ENCODE measurements at places on chromosomes 11 and 22. TPM values are rescaled to one million over a fixed set of nuclear protein-coding genes. Genes with fewer than 3 reads are reported as not detected.

GRCh38 chr11:61814247-61814957 is 2.4 kb downstream of the FADS1 start:
- H3K27me3 ChIP-seq = peaks cover 4% of the 10 kb centered on the region
- no peaks in the 10 kb centered on the region for H3K36me3 ChIP-seq
- peak overlapping the region; percentile 95 for H3K4me3 ChIP-seq
- no peak for DNase-seq
- peaks cover 17% of the 10 kb centered on the region for H3K4me1 ChIP-seq

GRCh38 chr11:111179184-111179910 is 66.2 kb upstream of the POU2AF2 start:
- H3K4me1 ChIP-seq = no peaks in the 10 kb centered on the region
- peaks cover 27% of the 10 kb centered on the region for H3K27me3 ChIP-seq
- H3K36me3 ChIP-seq = no peaks in the 10 kb centered on the region
- no peak for DNase-seq
- no peak overlapping the region for H3K4me3 ChIP-seq

DNA sequence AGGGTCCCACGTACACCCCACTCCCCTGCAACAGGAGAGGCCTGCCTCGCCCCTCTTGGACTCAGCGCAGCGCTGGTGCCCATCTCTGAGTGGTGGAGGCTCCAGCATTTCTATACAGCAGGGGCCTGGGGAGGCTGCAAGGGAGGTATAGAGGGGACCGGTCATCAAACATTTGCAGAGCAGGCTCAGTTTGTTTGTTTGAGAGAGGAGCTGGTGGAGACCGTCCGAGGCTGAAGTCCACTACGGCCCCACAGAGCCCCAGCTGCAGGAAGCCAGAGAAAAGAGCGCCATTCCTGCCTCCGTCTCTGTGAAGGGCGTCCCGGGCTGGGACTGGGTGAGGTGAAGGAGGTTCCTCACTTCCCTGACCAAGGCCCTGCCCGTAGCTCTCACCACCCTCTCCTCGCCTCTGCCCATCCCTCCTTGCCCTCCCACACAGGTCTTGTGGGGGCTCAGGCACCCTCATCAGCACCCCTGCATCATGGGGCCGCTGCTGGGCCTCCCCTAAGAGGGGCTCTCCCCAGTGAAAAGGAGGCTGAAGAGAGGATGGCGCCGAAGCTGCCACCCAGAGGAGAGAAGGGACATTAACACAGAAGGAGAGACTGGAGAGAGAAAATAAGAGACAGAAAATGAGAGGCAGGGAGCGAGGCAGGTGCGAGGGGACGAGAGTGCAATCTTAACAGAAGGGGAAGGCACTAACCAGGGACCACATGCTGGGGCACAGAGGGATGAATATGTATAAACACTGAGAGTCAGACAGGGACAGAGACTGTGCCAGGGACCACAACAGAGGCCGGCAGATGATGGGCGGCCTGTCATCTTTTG is 24.5 kb downstream of the RPUSD4 start:
- DNase-seq = no peak
- no peaks in the 10 kb centered on the region for H3K27me3 ChIP-seq
- H3K4me3 ChIP-seq = no peak overlapping the region
- peaks cover 9% of the 10 kb centered on the region for H3K36me3 ChIP-seq
- H3K4me1 ChIP-seq = peaks cover 9% of the 10 kb centered on the region
- no peak overlapping the region for H3K27ac ChIP-seq

DNA sequence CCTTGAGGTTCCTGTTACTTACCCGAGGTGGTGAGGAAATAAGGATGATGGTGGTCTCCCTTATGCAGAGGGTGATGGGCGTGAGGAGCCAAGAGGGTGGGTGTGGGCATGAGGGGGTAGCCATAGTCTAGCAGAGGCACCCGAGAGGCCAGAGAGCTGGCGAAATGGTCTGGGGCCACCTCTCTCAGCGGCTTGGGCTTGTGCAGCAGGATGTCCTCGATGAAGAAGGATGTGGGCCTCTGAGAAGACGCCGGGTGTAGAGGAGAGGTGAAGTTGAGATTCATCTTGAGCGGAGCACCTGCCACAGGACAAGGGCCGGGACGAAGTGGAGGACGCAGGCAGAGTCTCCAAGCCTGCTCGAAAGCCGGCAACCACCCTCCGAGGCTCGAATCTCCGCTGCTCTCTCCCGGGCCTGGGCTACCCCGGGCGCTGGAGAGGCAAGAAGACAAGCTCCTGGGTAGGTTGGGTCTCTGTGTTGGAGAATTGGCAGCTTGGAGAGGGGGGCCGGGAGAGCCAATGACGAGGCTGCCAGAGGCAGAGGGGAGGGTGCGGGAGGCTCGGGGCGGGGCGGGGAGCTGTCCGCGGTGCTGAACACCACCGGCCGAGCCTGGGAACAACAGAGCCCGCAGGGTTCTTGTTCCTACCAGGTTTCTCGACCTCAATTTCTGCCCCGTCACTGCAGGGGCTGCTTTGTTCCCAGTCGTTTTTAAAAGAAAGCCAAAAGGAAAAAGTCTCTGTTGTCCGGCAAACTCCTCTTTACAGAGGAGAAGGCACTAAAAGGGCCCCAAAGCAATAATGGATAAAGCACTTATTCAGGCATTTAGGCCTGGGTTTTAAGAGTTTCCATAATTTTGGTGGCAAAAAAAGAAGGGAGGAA is at the start of gene BSX:
Gene BSX (minus strand): TSS at position 447 of the 877 bp plus-strand sequence. CDS start 163 bp downstream, at position 284.
- DNase-seq = peak; percentile 22
- H3K4me1 ChIP-seq = peaks cover 16% of the 10 kb centered on the region
- peak within 1 kb of the TSS; percentile 28 for H3K4me3 ChIP-seq

GRCh38 chr11:115141231-115142114 is 362.7 kb downstream of the CADM1 start:
- DNase-seq = no peak
- no peaks in the 10 kb centered on the region for H3K4me1 ChIP-seq
- peaks cover 15% of the 10 kb centered on the region for H3K27me3 ChIP-seq
- no peaks in the 10 kb centered on the region for H3K36me3 ChIP-seq

DNA sequence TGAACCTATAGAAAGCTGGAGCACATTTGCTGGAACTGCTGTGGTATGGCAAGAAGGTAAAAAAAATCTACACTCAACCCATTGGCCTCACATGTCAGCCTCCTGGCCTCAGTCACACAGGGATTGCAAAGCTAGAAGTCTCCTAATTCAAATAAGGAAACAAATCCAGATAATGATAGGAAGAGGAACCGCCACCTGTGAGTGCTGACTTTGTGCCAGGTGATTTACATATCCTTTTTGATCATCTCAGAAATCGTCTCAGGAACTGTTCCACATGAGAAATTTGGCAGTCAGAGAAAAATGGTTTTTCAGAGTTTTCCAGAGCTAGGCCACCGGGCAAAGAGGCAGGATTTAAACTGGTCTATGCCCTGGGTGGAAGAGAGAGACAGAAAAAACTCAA is 986 bp downstream of the NLRP10 start:
- H3K27me3 ChIP-seq = peaks cover 66% of the 10 kb centered on the region
- H3K4me1 ChIP-seq = peaks cover 2% of the 10 kb centered on the region
- no peak for DNase-seq
- H3K36me3 ChIP-seq = peaks cover 6% of the 10 kb centered on the region
- no peak overlapping the region for H3K27ac ChIP-seq
- no peak overlapping the region for H3K4me3 ChIP-seq

- peaks cover 15% of the 10 kb centered on the region for H3K4me1 ChIP-seq
- DNase-seq = no peak
- peak overlapping the region; percentile 68 for H3K4me3 ChIP-seq
- no peaks in the 10 kb centered on the region for H3K36me3 ChIP-seq
These were observed 100.3 kb upstream of the SLC22A12 start for GRCh38 chr11:64490562-64491216.

DNA sequence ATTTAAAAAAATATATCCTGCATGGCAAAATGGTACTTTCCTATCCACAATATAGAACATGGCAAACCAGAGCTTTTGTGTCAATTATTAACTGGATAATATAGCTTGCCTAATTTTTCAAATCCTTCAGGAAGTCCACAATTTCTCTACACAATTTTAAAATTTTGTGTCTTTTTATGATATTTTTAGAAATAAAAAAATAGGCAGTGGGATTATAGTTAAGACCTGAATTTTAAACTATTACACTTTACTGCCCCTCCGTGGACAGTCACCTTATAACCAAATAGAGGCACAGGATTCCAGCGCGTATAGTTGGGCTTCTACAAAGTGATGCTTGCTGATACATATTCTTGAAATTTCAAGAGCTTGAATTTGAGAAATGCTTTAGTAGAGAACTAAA is 2.1 kb upstream of the DMC1 start:
- DNase-seq = no peak
- H3K36me3 ChIP-seq = no peaks in the 10 kb centered on the region
- no peaks in the 10 kb centered on the region for H3K27me3 ChIP-seq
- peaks cover 10% of the 10 kb centered on the region for H3K4me1 ChIP-seq
- H3K4me3 ChIP-seq = no peak overlapping the region
- no peak overlapping the region for H3K27ac ChIP-seq

DNA sequence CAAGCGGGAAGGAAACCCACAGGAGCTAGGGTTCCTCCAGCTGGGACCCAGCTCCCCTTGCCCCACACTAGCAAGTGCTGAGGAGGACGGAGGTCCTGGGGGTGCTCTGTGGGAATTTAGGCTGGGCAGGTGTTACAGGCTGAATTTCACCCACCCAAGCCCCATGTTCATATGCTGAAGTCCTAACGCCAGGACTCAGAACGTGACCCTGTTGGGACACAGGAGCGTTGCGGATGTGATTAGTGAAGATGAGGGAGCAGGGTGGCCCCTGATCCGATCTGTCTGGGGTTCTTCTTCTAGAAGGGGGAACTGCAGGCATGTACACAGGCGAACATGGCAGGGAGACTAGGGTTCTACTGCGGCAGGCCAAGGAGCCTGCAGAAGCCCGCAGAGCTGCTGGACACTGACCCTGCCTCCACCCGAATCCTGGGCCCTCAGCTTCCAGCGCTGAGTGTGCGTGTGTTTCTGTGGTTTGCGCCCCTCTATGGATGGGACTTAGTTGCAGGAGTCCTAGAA is 103.4 kb upstream of the FGF3 start:
- peaks cover 15% of the 10 kb centered on the region for H3K4me1 ChIP-seq
- H3K27me3 ChIP-seq = peaks cover 69% of the 10 kb centered on the region
- no peak overlapping the region for H3K27ac ChIP-seq
- no peak for DNase-seq
- H3K4me3 ChIP-seq = no peak overlapping the region
- peaks cover 11% of the 10 kb centered on the region for H3K36me3 ChIP-seq

DNA sequence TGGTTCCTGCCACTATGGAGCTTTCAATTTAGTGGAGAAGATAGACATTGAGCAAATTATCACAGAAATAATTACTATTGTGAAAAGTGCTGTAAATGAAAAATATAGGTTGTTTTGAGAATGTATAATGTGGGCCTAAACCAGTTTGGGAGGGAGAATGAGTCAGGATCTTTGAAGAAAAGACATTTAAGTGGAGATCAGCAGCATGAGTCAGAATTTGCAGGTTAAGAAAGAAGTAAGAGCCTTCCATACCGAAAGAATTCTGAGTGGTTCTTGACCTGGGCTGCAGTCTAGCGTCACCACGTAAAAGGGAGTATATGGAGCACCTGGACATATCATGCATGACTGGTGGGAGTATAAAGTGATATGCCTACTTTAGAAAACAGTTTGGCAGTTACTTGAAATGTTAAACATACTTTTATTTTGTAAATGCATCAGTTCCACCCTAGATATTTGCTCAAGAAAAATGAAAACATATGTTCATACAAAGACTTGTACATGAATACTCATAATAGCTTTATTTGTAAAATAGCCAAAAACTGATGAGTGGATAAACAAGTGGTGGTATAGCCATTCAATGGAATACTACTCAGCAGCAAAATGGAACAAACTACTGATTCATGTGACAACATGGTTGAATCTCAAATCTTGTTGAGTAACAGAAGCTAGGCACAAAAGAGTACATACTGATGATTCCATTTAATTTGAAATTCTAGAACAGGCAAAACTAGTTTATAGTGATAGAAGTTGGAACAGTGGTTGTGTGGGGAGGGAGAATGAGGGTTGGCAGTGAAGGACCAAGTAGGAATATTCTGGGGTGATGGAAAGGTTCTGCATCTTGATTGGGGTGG is 99.2 kb downstream of the STIM1 start:
- no peaks in the 10 kb centered on the region for H3K27me3 ChIP-seq
- peak overlapping the region; percentile 96 for H3K27ac ChIP-seq
- H3K4me3 ChIP-seq = peak overlapping the region; percentile 0
- DNase-seq = no peak
- H3K4me1 ChIP-seq = peaks cover 65% of the 10 kb centered on the region
- H3K36me3 ChIP-seq = peaks cover 6% of the 10 kb centered on the region

DNA sequence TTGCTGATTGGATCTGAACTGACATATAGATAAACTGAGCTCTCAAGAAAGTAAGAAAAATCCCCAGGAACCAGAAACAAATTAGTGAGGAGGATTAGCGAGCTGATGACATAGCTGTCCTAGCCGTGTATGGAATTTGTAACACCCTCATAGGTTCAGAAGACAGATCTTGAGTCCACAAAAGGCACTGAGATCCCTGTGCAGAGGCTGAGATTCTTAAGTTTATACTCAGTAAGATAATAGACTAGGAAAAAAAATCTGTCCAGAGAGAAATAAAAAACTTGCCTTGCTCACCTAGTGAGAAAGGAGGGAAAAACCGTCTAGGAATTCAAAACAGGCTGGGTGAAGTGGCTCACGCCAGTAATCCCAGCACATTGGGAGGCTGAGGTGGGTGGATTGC is 4.6 kb downstream of the NUMA1 start:
- H3K27me3 ChIP-seq = no peaks in the 10 kb centered on the region
- no peaks in the 10 kb centered on the region for H3K36me3 ChIP-seq
- H3K27ac ChIP-seq = peak overlapping the region; percentile 62

- no peak for DNase-seq
- peaks cover 24% of the 10 kb centered on the region for H3K27me3 ChIP-seq
- no peak overlapping the region for H3K27ac ChIP-seq
These were observed 15.3 kb downstream of the BPIFC start for GRCh38 chr22:32448980-32449379.

DNA sequence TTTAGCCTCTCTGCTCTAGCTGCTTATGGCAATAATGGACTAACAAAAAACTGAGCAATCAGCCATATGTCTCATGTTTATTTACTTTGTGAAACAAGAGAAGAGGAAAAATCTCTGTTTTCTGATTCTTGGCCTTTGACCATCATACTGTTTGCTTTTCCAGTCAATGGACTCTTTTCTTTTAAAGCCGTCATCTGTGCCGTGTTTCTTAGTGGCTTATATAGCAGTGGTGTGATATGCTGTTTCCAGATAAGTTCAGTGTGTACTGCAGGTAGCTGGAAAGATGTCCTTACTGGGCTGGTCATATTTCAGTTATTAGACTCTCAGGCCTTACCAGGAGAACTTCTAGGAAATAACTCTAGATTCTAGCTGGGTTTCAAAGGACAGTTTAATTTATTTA is 33.6 kb upstream of the TECTA start:
- H3K27ac ChIP-seq = no peak overlapping the region
- DNase-seq = no peak
- H3K4me3 ChIP-seq = no peak overlapping the region
- H3K36me3 ChIP-seq = peaks cover 15% of the 10 kb centered on the region

DNA sequence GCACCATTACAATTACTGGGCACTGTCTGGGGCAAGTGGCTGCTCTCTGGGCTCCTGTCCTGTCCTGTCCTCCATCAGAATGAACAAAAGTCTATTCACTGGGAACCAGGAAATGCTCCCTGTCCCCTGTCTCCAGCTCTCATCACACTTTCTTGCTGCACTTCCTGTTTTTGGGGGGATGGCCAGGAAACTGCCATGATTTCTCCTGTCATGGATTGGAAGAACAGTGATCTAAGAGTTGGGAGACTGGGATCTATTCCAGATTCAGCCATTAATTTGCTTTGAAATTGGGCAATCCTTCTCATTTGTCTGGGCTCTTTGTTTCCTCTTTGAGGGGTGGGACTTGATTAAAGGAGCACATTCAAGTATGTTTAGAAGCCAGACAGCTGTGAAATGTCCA is 61.4 kb upstream of the KIRREL3 start:
- no peaks in the 10 kb centered on the region for H3K27me3 ChIP-seq
- no peaks in the 10 kb centered on the region for H3K4me1 ChIP-seq

The AP5B1 gene
- 12.5 TPM for total RNA-seq

The C2CD2L gene
- 24.6 TPM for total RNA-seq

The ARFGAP3 gene
- 39.7 TPM for total RNA-seq

The MFRP gene
- not detected for total RNA-seq

The TMEM191B gene
- total RNA-seq = 4.8 TPM

The PHOX2A gene
- not detected for total RNA-seq
